Mesothelial cell of epicardium (in vitro differentiated cells): ENCODE measurements at places on chromosomes 4 and X.

GRCh38 chr4:140816806-140817510, 60.8 kb upstream of the TBC1D9 start:
- DNase-seq = no peak

GRCh38 chr4:152360045-152360410, 175.9 kb downstream of the FBXW7 start:
- DNase-seq = no peak

DNA sequence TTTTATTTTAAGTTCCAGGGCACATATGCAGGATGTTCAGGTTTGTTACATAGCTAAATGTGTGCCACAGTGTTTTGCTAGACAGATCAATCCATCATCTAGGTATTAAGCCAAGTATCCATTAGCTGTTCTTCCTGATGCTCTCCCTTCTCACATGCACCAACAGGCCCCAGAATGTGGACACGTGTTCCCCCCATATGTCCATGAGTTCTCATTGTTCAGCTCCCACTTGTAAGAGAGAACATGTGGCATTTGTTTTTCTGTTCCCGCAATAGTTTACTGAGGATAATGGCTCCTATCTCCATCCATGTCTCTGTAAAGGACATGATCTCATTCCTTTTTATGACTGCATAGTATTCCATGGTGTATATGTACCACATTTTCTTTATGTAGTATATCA, 374.8 kb upstream of the FAT1 start:
- DNase-seq = no peak

DNA sequence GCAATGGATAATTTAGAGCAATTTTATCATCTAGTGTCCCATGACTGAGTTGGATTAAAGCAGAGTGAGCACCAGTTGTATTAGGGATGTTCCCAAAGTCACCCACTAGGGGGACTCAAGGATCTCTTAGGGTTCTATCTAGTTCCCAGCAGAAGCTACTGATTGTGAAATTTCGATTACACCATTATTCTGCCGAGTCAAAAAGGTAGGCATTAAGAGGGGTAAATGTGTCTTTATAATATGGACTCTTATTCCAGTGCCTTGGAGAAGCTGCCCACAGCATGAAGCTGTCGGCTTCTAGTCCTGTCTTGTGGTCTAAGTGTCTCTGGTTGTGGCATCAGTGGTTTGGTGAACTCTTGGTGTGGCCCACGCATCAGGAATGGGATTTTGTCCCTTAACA, 53.3 kb downstream of the RGS12 start:
- DNase-seq = no peak

DNA sequence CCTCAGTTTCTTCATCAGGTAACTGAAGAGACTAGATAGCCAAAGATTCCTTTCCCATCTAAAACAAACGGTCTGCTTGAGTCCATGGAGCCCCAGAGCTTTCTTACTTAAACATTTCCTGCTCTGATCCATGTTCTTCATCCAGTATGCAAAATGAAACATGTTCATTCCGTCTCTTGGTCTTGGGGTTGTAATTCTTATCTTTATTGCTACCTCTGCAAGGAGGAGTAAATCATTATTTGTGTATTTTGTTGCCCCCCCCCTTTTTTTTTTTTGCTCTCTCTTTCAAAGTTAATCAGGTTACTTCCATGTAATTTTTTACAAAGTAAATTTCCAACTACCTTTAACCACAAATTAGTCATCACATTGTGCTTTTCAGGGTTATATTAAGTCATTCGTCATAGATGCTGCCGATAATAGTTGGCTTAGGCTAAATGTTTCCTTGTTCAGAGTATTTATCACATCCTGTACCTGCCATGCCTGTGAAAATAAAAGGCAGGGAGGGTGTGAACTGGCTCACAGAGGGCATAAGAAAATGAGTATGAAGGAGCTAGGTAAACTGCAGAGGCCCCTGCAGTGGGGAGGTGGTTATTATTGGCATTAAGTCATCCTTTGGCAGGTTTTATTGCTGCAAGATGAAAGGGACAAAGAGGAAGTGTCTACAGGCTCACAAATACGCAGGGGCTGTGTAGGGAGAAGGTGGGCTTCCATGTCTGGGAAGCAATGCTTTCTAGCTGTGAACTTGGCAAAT, 76.7 kb upstream of the HS3ST1 start:
- no peak for DNase-seq

DNA sequence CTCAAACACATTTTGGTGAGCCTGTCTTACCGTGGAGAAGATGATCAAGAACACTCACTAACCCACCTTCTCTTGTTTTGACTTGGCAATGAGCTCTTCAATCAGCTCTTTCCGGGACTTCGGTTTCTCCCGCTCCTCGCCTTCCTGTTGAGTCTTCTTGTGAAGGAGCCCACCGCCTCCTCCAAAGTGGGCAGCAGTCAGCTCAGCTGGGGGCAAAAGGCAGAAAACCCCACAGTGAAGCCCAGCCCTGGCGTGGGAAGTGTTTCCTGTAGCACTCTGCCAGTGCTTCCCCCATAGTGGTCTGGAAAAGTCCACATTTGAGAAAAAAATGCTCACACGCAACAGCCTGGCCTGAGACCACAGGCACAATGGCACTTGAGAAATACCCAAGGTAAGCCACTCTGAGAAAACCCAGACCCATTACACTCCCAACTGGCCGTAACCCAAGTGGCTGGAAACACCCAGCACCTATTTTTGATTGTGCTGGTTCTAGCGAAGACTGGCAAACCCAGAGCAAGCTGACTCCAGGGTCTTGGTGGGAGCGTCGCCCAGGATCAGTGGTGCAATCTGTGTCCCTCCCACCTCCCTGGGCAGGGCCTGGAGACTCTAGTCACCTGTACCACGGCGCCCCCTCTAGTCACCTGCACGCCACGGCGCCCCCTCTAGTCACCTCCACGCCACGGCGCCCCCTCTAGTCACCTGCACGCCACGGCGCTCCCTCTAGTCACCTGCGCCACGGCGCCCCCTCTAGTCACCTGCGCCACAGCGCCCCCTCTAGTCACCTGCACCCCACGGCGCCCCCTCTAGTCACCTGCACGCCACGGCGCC, 8.6 kb downstream of the NOP14 start:
- DNase-seq = no peak

DNA sequence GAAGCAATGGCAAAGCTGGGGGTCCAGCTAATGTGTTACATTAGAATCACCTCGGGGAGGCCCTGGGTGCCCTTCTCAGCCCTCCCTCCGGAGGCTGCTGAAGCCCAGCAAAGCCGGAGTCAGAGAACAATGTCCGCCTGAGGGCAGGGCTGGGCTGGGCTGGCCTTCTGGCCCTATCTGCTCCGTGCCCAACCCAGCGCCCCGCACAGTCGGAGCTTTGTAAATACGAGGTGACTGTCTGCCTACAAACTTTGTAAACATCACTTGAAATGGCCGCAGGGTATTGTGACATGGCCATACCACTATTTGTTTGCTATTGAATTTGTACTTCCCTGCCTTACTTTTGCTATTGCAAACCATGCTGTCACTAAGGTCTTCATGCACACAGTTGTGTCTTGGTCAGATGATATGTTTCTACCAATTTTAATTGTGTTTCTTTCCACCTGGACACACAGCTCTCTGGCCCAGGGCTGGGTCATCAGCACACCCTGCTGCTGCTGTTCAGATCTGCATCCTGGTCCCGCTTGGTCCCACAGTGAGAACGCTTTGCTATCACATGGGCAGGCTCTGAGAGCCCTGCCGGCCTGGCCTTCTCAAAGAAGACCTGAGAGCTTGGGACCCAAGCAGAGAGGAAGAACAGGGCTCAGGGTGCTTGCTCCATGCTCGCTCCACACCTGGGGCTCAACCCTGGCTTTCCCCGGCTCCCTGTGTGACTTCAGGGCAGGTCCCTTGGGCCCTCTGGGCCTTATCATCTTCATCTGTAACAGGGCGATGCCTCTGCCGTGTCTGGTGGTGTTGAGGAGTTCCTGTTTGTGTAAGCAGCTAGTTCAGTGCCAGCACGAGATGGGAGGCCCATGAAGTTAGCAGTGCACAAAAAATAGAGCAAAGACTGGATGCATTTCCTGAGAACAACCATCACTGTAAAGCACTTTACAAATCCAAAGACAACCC, 2.3 kb downstream of the S100P start:
- no peak for DNase-seq
